ENCODE measurements at places on chromosomes 6 and 20.
A peak's percentile ranks its signal among the peaks of the same experiment; 100 is the strongest.

GRCh38 chr6:40480678-40481077 is 106.5 kb downstream of the LRFN2 start:
- no peak for DNase-seq

DNA sequence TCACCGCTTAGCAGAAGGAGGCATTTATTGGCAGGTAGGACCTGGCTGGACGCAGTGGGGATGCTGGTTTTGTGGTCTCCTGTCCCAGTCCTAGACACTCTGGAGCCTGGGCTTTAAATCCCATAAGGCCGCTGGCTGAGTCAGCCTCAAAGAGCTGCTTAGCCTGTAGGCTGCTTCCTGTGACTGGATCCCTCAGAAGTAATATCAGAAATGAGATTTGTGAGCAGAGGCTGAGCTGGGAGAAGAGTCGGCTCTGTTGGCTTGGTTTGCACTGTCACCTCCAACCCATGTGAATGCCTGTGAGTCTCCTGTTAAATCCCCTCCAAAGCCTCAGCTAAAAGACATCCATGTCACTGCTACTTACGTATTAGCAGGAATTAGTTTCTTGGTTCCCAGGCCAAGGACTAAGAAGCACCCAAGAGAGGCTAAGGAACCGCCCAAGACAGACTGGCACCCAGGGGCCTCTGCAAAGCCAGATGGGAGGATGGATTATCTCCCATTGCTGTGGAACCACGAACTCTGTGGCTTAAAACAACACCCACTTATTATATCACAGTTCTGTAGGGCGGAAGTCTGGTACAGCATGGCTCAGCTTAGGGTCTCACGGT is 289.4 kb downstream of the CDC5L start:
- DNase-seq: no peak

- DNase-seq: no peak
These were observed 331.8 kb downstream of the CDKAL1 start for GRCh38 chr6:20866036-20866435.

GRCh38 chr6:80094017-80094416 is 12.5 kb upstream of the BCKDHB start:
- DNase-seq: no peak

- DNase-seq: no peak
These were observed 76.1 kb upstream of the HSF2 start for GRCh38 chr6:122323361-122323760.

DNA sequence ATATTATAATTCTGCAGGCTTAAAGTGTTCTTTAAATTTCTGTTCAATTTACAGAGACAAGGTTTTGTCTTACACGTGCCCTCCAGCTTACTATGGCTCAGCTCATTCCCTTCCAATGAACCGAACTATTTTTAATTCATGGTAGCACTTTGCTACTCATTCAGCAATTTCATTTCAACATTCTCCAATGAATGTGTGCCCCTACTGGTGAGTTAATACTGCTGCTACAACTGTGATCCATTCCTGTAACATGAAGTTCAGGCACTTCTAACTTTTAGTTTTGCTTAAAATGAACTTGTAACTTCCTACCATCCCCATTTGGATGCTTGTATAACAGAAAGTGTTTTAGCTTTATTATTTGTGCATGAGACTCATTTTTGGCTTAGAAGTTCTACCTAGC is 99.7 kb downstream of the F13A1 start:
- no peak for DNase-seq

GRCh38 chr6:120005292-120005976 is 655.9 kb upstream of the MAN1A1 start:
- DNase-seq: no peak

GRCh38 chr6:55433446-55434130 is 106.3 kb downstream of the GFRAL start:
- DNase-seq: no peak

DNA sequence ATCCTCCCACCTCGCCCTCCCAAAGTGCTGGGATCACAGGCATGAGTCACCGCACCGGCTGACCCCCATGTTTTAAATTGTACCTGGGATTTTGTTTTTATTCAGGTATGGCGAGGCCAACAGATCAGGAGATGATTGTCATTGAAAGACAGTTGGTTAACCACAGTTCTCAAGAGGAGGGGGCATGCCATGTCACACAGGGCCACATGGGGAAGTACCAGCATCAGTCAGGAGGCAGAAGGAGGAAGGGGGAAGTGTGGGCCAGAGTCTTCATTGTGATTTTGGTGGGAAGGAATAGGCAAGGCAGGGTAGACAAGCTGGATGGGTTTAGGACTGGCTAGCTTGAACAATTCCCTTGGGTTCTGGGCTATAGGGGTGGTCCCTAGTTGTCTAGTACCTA is 9.9 kb upstream of the MMP9 start:
- DNase-seq: peak; percentile 83

- DNase-seq: no peak
These were observed 318.9 kb downstream of the HDGFL1 start for GRCh38 chr6:22888163-22888752.

GRCh38 chr6:128531696-128532095 is 11.3 kb upstream of the PTPRK start:
- no peak for DNase-seq

- DNase-seq: no peak
These were observed 42.3 kb downstream of the MOCS1 start for GRCh38 chr6:39891976-39892375.

- no peak for DNase-seq
These were observed 133.8 kb upstream of the CCN2 start for GRCh38 chr6:132084811-132085509.

- DNase-seq: peak; percentile 74
These were observed 999 bp upstream of the EHMT2 start for GRCh38 chr6:31898383-31899011.

GRCh38 chr20:2156666-2157624 is 55.3 kb downstream of the STK35 start:
- no peak for DNase-seq

DNA sequence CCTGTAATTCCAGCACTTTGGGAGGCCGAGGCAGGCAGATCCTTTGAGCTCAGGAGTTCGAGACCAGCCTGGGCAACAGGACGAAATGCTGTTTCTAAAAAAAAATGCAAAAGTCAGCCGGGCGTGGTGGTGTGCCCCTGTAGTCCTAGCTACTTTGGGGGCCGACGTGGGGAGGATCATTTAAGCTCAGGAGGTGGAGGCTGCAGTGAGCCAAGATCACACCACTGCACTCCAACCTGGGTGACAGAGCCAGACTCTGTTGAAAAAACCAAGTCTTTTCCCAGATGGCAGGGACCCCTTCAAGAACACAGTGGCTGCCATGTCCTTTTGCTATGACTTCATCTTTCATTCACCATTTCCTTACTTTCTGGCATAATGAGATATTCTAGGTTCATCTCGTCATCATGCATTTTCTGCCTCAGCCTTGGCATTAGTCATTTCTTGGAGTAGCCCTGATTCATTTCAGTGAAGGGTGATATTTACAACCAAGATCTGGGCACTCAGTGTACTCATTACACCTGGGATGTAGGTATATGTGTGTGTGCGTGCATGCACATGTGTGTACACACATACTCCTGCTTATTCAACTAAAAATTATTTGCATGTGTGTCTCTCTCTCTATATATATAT is 61.4 kb upstream of the TOX2 start:
- DNase-seq: no peak

DNA sequence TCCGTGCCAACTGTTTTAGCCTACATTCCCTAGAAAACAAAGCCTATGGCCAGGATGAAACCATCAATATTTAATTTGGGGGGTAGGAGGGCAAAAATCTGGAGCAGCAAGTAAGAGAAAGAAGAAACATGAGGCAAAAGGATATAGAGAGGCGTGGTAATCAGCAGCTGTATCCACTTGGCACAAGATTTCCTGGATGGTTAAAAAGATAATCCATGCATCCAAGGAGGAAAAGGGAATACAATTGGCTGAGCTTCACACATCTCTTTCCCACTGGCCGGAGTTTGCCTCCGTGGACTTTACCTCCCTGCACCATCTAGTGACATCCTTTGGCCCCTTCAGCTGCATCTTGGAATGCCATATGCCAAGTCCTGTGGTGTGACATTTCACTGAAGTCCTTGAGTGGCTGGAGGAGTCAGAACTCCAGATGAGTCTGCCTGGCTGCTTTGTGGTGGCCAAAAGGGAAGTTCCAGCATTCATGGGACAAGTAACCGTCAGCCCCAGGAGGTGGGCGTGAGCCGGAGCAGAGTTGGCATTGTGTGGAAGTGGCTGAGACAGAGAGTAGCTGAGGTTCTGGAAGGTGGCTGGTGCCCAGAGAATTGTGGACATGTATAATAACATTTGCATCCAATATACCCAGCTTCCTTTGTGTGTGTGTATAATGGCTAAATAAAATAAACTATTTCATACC is 13.7 kb upstream of the TMX4 start:
- no peak for DNase-seq

DNA sequence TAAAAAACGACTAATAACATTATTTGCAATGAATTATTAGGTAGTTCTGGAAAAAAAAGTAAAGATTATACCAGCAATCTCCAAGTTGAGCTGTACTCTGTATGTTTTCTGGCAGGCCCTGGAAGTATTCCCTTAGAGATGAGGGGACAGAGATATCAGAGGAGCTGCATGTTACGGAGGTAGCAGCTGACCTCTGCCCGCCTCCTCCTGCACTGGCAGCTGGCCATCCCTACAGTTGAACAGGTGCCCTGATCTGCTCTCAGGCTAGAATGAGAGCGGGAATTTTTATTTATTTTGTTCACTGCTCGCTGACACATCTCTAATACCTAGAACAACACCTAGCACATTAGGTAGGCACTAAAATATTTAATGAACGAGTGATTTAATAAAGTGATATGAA is 23.1 kb downstream of the FBXL4 start:
- DNase-seq: no peak

DNA sequence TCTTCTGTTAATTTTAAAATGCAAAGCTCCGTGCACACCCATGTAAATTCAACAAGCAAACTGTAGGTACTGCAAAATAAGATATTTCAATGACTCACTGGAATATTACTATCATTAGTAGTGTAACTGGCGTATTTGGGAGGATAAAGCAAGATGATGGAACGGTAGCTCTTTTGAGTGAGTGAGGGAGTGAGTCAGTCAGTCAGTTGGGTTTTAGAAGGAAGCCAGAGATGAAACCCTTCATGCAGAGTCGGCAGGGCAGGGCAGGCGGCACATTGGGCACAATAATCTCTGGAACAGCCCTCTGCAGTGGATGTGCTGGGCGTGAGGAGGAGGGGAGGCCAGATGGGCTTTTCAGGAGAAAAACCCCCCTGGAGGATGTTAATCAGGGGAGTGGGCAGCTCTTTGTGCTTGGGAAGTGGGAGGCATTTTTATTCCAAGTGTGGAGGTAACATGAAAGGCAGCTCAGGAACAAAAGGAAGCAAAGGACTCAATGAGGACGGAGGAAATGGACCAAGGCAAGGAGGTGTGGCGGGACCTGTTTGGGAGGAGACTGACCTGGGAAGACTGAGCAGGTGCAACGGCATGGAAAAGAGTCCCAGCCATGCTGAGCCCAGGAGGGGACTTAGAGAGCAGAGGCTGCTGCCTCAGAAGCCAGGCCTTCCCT is 171.2 kb downstream of the ZDHHC14 start:
- no peak for DNase-seq

- DNase-seq: peak; percentile 58
These were observed 53.6 kb upstream of the BHLHE23 start for GRCh38 chr20:63060057-63060991.

DNA sequence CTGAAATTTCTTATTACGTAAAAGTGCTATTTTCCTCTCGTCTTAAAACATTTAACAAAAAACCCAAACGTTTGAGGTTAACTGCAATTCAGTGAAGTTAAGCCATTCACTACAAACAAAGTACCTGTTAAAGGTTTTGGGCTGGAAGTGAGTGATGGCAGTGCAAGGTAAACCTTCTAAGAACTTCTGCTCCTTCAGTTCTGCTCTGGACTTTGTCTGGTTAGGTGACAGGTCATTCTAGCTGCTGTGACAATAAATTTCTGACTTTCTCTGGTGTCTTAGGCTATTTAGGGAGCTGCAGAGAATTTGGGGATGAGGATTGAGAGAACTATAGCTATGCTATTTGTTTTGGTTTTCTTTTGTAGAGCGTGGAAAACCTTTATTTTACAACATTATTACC is 36.5 kb upstream of the NEDD9 start:
- no peak for DNase-seq

DNA sequence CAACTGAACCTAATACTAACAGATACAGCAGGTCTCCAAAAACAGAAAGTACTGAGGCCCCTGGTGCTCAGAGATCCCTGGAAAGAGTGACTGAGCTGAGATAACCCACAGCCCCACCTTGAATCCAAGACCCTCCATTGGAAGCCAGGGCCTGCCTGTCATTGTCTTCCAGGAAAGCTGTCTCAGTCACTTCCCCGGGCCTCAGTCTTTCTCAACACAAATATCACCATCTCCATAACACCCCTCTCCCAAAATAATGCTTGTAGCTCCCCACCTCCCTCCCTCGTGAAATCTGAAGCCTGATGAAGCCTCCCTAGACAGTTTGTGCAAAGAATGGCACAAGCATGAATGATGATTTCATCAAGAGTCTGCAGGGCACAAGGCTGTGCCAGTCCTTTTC is 138.2 kb upstream of the LRFN2 start:
- DNase-seq: no peak

Data from spleen (tissue), 13 donors.